ENCODE measurements at places on chromosomes 3 and 15. TPM values are rescaled to one million over a fixed set of nuclear protein-coding genes. Genes with fewer than 3 reads are reported as not detected.

GRCh38 chr3:9536212-9536611, 17.4 kb downstream of the LHFPL4 start:
- DNase-seq: no peak

- no peak for DNase-seq
Observed at GRCh38 chr3:98596541-98597500, 3.4 kb upstream of the CPOX start.

The DPPA4 gene
- not detected for total RNA-seq

The CHST14 gene
- 11.8 TPM for total RNA-seq

The SLC12A8 gene
- 0.69 TPM for total RNA-seq

GRCh38 chr3:46893763-46894162, 16.2 kb downstream of the PTH1R start:
- peak; percentile 81 for DNase-seq

DNA sequence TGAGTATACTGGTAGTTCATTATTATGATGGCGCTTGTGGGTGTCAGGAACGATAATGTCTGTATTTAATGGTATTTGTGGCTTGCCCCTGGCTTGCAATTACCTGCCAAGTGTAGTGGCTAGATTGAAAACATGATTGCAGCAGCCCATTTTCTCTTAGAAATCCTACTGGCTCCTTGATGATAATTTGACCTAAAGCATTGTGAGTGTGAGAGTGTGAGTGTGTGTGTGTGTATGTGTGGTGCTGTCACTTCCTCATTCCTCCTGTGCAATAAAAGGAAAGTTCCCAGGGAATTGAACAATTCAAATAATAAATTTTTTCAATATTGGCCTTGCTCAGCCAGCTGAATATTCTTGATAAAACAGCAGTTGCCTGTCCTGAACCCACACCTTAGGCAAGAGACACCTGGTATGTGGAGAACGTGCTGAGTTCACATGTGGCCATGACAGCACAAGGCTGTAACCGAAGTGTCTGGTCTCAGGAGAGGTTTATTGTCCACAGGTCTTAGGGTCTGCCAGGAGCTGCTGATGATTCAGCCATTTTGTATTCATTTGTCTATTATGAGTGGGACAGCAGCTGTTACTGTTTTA, 193.3 kb downstream of the CD47 start:
- no peak for DNase-seq

GRCh38 chr3:145903472-145904013, 257.4 kb downstream of the PLOD2 start:
- no peak for DNase-seq

- DNase-seq: no peak
Observed at GRCh38 chr3:56789076-56789475, 12.7 kb downstream of the ARHGEF3 start.

DNA sequence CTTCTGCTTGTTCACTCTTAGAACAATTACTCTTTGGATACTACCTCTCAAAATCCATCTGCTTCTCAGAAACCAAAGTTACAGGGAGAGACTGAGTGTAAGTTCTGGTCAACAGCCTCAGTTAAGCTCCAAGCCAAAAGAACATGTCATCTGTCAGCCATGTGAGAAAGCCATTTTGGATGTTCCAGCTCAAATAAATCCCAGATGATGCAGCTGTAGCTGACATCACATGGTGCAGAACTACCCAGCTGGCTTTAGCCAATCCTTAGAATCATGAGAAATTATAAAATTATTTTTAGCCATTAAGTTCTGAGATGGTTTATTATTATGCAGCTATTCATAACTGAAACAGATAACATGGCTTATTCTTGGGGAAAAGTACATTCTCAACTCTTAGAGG, 696.0 kb downstream of the ZNF385D start:
- DNase-seq: no peak

DNA sequence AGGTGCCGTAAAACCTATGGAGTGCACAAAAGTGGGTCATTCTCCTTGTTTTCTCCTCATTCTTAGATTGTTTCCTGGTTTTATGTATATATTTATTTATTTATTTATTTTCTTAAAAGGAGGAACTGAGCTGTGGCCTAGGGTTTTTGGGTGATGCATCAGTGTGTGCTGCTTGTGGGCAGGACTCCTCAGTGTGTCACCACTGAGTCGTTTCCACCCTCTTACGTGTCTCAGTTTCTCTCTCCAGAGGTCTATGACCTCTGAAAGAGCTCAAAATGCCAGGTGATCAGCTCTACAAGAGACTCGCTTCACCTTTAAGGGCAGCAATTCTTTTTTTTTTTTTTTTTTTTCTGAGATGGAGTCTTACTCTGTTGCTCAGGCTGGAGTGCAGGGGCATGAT, 72.9 kb downstream of the CD200 start:
- no peak for DNase-seq

The PLCL2 gene
- total RNA-seq: 11.9 TPM

DNA sequence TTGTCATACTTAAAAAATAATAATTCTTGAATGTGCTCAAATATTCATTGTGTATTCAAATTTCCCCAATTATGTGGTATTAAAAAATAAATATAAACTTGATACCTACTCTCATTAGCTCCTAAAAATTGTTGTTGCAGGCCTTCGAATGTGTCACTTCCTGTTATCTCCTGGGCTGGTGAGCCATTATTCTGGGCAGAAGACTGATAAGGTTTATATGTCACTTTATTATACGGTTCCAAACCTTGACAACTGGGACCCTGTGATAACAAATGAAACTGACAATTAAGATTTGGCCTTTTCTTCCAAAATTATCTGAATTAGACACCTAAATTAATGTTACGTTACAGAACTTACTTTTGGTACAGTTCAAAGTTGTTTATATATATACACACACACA, 15.0 kb downstream of the CEP152 start:
- DNase-seq: no peak

DNA sequence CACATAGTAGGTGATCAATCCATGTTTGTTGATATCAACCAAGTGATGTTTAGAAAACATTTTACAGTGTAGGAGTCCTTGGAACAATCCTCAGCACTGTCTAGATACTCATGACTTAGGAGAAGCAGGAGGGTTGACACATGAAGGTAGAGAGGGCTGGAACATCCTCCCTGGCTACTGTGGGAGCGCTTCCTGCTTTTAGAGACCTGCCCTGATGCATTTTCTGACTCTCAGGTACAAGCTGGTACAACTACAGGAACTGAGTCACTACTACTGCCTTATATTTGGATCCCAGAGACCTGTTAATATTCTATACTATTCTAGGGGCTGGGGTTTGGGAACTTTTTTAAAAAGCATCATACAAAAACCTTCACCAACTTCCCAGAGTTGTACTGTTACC, 20.1 kb downstream of the GPR156 start:
- DNase-seq: no peak

DNA sequence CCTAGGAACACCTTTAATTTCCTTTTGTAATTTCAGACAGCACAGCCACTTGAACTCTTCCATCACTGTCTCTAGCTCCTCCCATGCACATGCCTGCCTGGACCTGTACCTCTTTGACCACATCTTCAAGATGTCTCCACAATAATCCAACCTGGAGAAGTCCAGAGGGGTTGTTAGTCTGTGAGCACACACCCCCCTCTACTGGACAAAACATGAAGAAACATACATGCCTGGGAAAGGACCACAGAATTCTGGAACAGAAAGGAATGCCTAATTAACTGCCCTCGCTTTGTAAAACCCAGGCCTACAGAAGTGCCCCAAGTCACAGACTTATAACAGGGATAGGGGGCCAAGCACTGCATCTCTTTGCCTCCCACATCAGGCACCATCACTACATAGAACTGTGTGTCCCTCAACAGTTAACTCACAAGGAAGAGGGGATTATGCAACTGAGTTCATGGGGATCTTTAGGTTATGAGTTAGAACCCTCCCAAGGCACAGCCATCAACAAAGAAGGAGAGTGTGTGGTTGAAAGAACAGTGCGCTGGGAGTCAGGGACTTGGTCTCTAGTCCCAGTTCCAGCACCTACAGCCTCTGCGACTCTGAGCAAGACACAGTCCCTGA, 61.7 kb downstream of the FMN1 start:
- no peak for DNase-seq

DNA sequence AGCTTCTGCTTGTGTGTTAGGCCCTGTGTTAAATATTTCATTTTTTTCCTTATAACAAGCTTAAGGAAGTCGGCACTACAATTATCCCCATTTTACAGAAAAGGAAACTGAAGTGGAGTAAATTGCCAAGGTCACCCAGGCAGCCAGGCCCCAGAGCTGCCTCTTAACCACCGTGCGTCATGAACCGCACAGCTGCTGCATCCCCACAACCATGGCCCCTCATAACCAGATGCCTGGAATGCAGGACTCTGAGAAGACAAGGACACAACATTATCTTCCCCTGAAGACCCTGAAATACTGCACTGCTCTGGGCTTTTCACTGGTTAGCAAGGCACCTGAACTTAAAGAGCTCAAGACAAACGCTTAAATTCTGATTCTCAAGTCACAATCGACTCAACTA, 14.6 kb downstream of the LRIG1 start:
- no peak for DNase-seq

DNA sequence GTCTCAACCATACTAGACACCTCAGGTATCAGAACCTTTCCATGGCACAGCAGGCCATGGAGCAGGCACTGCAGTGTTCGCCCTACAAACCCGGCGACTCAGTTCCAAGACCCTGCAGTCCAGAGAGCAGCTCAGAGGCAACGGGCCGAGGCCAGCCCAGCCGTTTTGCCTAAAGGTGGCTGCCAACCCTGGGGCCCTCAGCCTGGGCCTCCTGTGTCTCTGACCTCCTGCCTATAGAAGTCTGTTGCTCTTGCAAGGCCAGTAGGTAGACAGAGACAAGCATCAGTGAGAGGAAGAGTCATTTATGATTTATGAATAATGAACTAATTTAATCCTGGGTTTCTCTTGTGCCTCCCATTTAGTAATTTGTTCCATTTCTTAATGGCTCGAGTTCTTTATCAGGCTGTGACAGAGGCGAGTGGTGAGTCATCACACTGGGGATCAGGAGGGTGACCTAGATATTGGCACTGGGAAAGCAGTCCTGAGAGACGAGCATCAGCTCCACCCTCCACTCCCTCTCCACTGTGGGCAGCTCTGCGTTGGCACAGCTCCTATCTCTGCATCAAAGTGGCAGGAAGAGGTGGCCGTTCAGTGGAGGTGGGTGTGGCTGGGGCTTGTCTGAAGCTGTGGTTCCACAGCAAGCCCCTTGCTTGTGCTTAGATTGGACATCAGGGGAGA, 79.8 kb downstream of the ABHD5 start:
- peak; percentile 88 for DNase-seq

DNA sequence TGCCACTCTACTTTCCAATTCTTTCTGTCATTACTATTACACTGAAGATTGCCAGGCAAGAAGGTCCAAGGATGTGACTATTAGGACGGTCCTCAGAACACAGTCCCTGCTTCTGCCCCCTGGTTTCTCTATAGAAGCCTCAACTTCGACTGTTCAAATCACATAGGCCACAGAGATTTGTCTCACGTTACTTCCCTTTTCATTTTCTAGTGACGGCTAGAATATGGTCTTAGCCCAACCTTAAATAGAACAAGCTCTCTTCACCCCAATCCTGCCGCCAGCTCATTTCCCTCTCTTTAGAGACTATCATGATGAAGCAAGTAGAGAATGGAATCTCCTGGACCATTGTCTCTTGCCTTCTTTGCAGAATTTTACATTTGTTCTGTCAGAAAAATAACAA, 84.9 kb downstream of the TIGIT start:
- DNase-seq: no peak

The LEO1 gene
- total RNA-seq: 9.1 TPM

DNA sequence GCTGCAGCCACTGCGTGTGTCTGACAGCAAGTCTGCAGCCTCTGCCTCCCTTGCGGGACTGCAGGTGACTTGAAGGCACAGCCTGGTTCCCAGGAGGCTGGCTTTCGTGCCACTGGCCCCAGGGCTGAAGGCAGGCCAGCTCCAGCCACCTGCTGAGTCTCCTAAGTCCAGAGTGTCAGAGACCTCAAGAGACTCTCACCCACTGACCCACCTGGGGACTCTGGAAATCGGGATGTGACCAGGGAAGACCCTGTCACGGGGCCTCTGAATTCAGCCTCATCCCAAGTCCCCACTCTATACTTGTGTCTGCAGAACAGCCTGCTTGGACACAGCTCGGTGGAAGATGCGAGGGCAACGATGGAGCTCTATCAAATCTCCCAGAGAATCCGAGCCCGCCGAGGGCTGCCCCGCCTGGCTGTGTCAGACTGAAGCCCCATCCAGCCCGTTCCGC, 16.3 kb downstream of the ISG20 start:
- DNase-seq: peak; percentile 61

- no peak for DNase-seq
Observed at GRCh38 chr3:106097817-106098435, 229.1 kb upstream of the CBLB start.

The GFM1 gene
- 47.1 TPM for total RNA-seq

The C3orf20 gene
- total RNA-seq: 0.10 TPM

DNA sequence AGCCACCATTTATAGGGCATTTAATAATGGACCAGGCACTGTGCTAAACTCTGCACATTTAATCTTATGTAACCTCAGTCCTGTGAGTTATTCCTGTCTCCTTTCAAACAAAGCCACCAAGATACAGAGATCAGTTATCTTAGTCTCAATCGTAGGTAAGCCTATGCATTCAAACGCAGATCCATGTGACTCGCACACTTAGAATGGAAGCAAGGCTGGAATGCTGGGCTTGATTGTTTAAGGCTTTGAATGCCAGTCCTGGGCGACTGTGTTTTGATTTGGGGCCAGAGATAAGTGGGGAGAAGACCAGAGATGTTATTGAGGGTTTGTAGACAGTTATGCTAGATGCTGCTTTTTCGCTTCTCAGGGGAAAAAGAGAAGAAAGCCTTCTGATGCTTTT, 22.2 kb downstream of the MED12L start:
- DNase-seq: no peak

The SKIC8 gene
- total RNA-seq: 36.8 TPM

DNA sequence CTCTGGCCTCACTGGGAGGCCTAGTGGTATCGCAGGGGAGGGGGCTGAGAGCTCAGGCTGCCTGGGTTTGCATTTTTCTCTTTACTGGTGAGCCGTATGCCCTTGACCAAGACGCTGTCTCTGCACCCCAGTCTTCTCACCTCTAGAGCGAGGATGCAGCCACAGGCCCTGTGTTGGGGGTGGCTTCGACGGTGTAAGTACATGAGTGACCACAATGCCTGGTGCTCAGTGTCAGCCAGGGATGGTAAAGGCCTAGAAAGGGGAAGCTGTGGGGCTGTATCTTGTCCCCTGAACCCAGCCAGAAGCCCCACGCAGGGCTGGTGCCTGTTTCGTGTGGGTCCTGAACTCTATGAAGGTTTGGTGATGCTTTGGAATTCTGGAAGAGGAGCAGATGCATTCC, 19.8 kb downstream of the SYNM start:
- peak; percentile 32 for DNase-seq

The NOX5 gene
- total RNA-seq: 0.10 TPM

GRCh38 chr3:21054064-21054463, 696.9 kb downstream of the ZNF385D start:
- DNase-seq: no peak

The TRH gene
- not detected for total RNA-seq

GRCh38 chr3:49410066-49410845, 1.5 kb downstream of the RHOA start:
- no peak for DNase-seq

- no peak for DNase-seq
Observed at GRCh38 chr15:90043530-90044010, 42.4 kb downstream of the ZNF710 start.

Data from posterior vena cava (tissue), 2 donors.